ENCODE measurements at places on chromosomes 7 and 10. TPM values are rescaled to one million over a fixed set of nuclear protein-coding genes. Genes with fewer than 3 reads are reported as not detected.

DNA sequence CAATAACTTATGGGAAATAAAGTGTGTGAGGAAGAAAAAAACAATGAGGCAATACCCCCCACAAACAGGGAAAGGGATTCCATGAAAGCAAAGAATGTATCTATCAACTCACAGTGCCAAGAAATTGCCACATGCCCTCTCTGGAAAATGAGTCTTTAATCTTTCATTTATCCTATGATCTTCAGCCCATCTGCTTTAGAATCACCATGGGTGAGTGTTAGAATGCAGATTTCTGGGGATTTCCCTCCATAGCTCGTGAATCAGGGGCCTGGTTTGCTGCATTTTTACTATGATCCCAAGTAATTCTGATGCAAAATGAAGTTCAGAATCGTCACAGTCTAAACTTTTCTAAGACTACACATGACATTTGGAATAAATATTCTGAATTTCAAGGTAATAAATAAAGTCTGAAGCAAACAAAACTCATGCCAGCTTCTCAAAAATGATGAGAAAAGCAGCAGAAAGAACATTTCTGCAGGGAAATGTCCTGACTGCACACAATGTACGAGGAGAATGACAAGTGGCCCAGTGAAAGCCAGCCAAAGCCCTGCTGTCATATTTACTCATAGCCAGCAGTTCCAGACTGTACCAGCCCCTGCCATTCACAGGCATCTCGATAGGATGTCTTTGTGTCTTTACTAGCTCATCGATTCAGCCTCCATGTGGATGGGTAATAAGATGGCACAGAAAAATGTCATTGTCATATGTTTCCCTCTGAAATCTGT lies 167.1 kb downstream of the ELMO1 start:
- no peak for DNase-seq
- no peaks in the 10 kb centered on the region for H3K27me3 ChIP-seq
- H3K27ac ChIP-seq = no peak overlapping the region
- no peaks in the 10 kb centered on the region for H3K36me3 ChIP-seq
- H3K4me1 ChIP-seq = no peaks in the 10 kb centered on the region

DNA sequence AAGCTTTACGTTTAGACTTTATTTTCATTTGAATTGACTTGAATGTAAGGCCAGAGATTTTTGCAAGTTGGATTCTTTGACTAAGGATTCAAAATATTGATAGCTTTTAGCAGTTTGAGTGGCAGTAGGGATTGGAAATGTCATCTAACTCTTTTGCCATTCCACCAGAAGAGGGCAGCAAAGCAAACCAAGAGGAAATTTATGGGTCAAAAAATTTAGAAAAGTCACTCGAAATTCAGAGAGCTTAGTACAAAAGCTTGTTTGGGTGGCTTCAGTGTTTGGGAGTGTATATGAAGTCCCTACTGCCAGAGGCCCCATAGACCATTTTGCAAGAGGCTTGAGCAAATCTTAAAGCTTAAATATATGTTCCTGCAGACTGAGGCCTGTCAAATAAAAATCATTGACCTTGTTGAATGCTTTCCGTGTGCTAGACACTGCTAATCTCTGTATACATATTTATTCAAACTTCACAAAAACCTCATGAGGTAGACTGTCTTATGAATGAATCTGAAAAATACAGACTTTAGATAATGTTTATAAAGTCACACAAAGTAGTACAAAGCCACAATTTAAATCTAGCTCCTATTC lies 44.6 kb upstream of the RSBN1L start:
- H3K27me3 ChIP-seq = no peaks in the 10 kb centered on the region
- H3K27ac ChIP-seq = no peak overlapping the region
- peaks cover 15% of the 10 kb centered on the region for H3K4me1 ChIP-seq
- no peak overlapping the region for H3K4me3 ChIP-seq

- H3K27ac ChIP-seq = no peak overlapping the region
- no peaks in the 10 kb centered on the region for H3K36me3 ChIP-seq
- H3K4me3 ChIP-seq = no peak overlapping the region
Measured at GRCh38 chr10:125564570-125564969, 118.4 kb downstream of the TEX36 start.

Gene RP9
- 14.2 TPM for total RNA-seq

Gene MSANTD7
- 16.7 TPM for total RNA-seq

GRCh38 chr7:130458257-130458656 lies 17.4 kb upstream of the CEP41 start:
- H3K4me1 ChIP-seq = no peaks in the 10 kb centered on the region
- no peaks in the 10 kb centered on the region for H3K36me3 ChIP-seq
- DNase-seq = no peak

Gene MAP3K8
- total RNA-seq = 19.3 TPM

GRCh38 chr7:120207037-120207436 lies 65.9 kb upstream of the KCND2 start:
- H3K4me1 ChIP-seq = no peaks in the 10 kb centered on the region
- no peaks in the 10 kb centered on the region for H3K27me3 ChIP-seq
- H3K4me3 ChIP-seq = no peak overlapping the region

GRCh38 chr7:11428877-11429581 lies 403.0 kb downstream of the THSD7A start:
- no peak for DNase-seq
- no peaks in the 10 kb centered on the region for H3K4me1 ChIP-seq
- H3K27ac ChIP-seq = no peak overlapping the region

- H3K27ac ChIP-seq = no peak overlapping the region
- H3K27me3 ChIP-seq = no peaks in the 10 kb centered on the region
- no peak overlapping the region for H3K4me3 ChIP-seq
- DNase-seq = no peak
Measured at GRCh38 chr10:52092390-52092789, 221.7 kb upstream of the DKK1 start.

- peaks cover 10% of the 10 kb centered on the region for H3K4me1 ChIP-seq
- no peak overlapping the region for H3K27ac ChIP-seq
- H3K36me3 ChIP-seq = no peaks in the 10 kb centered on the region
- no peak overlapping the region for H3K4me3 ChIP-seq
- no peak for DNase-seq
Measured at GRCh38 chr7:64877714-64878610, 25.1 kb upstream of the ZNF273 start.

DNA sequence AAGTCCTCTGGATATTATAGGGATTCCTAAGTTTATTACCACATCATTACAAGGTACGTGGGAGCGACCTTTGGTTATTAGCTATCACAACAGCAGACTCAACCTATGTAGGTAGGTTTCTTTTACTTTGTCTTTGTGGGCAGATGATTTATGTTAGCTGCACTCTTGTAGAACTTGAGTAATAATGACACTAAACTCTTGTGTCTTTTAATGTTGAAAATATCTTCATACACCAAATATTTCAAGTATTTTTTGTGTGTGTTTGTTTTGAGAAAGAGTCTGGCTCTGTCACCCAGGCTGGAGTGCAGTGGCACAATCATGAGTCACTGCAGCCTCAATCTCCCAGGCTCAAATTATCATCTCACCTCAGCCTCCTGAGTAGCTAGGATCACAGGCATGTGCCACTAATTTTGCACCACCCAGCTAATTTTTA lies 19.2 kb upstream of the SUPV3L1 start:
- no peak overlapping the region for H3K4me3 ChIP-seq
- no peak for DNase-seq
- H3K36me3 ChIP-seq = peaks cover 3% of the 10 kb centered on the region
- no peak overlapping the region for H3K27ac ChIP-seq
- H3K4me1 ChIP-seq = no peaks in the 10 kb centered on the region

- no peaks in the 10 kb centered on the region for H3K27me3 ChIP-seq
- no peaks in the 10 kb centered on the region for H3K4me1 ChIP-seq
- no peak for DNase-seq
Measured at GRCh38 chr10:60230892-60231291, 158.8 kb downstream of the ANK3 start.

All from HepG2 (cell line).